ENCODE measurements at places on chromosomes 11 and 22.
A peak's percentile ranks its signal among the peaks of the same experiment; 100 is the strongest.

- H3K27me3 ChIP-seq: peaks cover 86% of the 10 kb centered on the region
- H3K27ac ChIP-seq: no peak within 1 kb of the TSS
- no peaks in the 10 kb centered on the region for H3K4me1 ChIP-seq
- peak; percentile 52 for DNase-seq
- no peak within 1 kb of the TSS for H3K4me3 ChIP-seq
Observed at GRCh38 chr22:43891360-43892182, at the start of gene PNPLA5. PNPLA5 (minus strand) TSS chr22:43892013; CDS start chr22:43891880, 133 bp downstream.

GRCh38 chr22:48729499-48730171 is 1098.0 kb downstream of the BRD1 start:
- H3K27me3 ChIP-seq: peaks cover 7% of the 10 kb centered on the region
- no peak for DNase-seq
- H3K4me3 ChIP-seq: no peak overlapping the region
- H3K36me3 ChIP-seq: peaks cover 11% of the 10 kb centered on the region

- DNase-seq: no peak
- H3K27ac ChIP-seq: no peak overlapping the region
- H3K4me1 ChIP-seq: no peaks in the 10 kb centered on the region
- no peak overlapping the region for H3K4me3 ChIP-seq
- H3K36me3 ChIP-seq: no peaks in the 10 kb centered on the region
Observed at GRCh38 chr11:4798427-4799183, 5.6 kb downstream of the OR52R1 start.

- no peak overlapping the region for H3K4me3 ChIP-seq
- DNase-seq: peak; percentile 36
- H3K36me3 ChIP-seq: no peaks in the 10 kb centered on the region
- H3K27ac ChIP-seq: no peak overlapping the region
- no peaks in the 10 kb centered on the region for H3K4me1 ChIP-seq
Observed at GRCh38 chr11:99739464-99740089, 718.8 kb downstream of the CNTN5 start.

GRCh38 chr22:25399649-25400151 is 164.8 kb upstream of the GRK3 start:
- H3K36me3 ChIP-seq: peaks cover 14% of the 10 kb centered on the region
- no peak overlapping the region for H3K4me3 ChIP-seq
- no peak for DNase-seq
- peaks cover 38% of the 10 kb centered on the region for H3K4me1 ChIP-seq
- peaks cover 10% of the 10 kb centered on the region for H3K27me3 ChIP-seq
- no peak overlapping the region for H3K27ac ChIP-seq

DNA sequence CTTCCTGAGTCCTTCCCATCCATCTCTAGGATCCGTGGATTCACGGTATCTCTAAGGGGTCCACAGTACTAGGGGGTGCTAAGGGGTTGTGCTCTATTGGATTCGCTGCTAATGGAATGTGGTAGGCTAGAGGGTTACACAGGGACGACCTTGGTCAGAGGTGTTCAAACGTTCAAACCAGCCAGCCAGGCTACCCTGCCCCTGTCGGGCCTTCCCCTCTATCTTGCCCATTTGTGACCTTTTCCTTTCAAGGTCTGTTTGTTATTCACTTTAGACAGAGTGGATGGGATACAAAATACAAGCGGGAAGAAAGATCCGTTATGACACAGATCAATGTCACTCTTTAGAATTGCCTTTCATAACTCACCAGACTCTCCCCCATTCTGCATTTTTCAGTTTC is 205.8 kb upstream of the TBCEL start:
- no peaks in the 10 kb centered on the region for H3K36me3 ChIP-seq
- DNase-seq: no peak
- H3K27ac ChIP-seq: no peak overlapping the region
- peaks cover 43% of the 10 kb centered on the region for H3K27me3 ChIP-seq
- peaks cover 41% of the 10 kb centered on the region for H3K4me1 ChIP-seq
- no peak overlapping the region for H3K4me3 ChIP-seq

DNA sequence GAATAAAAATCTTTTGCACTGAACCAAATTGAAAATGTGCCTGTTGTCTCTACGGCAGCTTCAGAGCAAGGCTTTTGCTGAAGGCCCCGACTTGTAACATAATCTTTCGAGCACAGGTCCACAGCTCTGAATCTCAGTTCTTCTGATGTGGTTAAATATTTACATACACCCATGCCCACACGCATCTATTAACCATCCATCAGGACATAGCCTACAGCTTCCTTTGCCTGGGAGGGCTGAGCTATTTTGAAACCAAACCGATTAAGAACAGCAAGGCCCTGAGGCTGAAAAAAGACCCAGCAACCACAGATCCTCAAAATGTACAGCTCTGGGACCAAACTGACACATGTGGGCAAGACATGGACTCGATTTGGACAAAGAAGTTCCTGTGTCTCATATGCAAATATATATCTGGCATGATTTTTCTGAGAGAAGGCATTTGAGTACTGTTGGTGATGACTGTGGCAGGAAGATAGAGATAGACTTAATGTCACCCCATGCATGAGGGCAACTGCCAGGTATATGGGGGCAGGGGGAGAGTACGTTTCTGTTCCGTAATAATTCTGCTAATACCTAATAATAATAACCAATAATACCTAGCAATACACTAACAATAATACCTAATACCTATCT is 322.7 kb upstream of the PLET1 start:
- H3K36me3 ChIP-seq: no peaks in the 10 kb centered on the region
- H3K27ac ChIP-seq: no peak overlapping the region
- no peak for DNase-seq
- H3K27me3 ChIP-seq: peaks cover 9% of the 10 kb centered on the region
- H3K4me1 ChIP-seq: peaks cover 55% of the 10 kb centered on the region

DNA sequence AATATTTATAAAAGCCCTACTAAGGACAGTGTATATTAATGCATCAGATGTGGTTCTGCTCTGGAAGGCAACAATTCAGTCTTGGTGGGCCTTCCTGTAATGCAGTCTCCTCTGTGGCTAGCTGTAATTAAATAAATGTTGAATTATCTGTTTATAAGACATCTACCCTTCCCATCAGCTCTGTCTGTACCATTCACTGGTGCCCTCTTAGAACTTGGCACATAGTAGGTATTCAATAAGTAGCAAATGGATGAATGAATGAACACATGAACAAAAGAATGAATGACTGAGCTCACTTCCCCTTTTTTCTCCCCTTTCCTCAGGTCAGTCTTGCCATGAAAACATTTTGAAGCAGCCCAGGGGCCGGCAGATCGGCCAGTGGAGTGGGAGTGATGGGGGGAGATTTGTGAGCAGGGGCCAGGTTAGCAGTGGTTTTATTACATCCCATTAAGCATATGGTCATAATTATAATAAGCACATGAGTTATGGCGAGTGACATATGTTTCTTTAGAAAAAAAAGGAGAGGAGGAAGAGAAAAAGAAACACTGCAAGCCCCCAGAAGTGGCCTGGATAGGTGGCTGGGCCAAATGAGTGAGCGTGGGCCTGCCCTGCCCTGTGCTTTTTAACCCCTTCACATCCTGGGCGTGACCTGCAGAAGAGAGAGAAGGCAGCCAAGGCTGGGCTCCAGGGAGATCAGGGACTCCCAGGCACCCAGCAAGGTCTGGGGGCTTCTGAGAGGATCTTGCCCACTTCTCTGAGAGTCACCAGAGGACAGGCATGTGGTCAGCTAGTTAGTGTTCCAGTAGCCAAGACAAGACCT is 48.6 kb upstream of the CD82 start:
- no peaks in the 10 kb centered on the region for H3K36me3 ChIP-seq
- H3K27ac ChIP-seq: no peak overlapping the region
- H3K27me3 ChIP-seq: peaks cover 34% of the 10 kb centered on the region

GRCh38 chr11:69242266-69242920 is 51.6 kb upstream of the MYEOV start:
- H3K27ac ChIP-seq: no peak overlapping the region
- DNase-seq: no peak

- no peaks in the 10 kb centered on the region for H3K36me3 ChIP-seq
- no peaks in the 10 kb centered on the region for H3K4me1 ChIP-seq
- no peak for DNase-seq
- H3K4me3 ChIP-seq: no peak overlapping the region
- no peak overlapping the region for H3K27ac ChIP-seq
- H3K27me3 ChIP-seq: no peaks in the 10 kb centered on the region
Observed at GRCh38 chr11:23856654-23857053, 640.2 kb upstream of the LUZP2 start.

DNA sequence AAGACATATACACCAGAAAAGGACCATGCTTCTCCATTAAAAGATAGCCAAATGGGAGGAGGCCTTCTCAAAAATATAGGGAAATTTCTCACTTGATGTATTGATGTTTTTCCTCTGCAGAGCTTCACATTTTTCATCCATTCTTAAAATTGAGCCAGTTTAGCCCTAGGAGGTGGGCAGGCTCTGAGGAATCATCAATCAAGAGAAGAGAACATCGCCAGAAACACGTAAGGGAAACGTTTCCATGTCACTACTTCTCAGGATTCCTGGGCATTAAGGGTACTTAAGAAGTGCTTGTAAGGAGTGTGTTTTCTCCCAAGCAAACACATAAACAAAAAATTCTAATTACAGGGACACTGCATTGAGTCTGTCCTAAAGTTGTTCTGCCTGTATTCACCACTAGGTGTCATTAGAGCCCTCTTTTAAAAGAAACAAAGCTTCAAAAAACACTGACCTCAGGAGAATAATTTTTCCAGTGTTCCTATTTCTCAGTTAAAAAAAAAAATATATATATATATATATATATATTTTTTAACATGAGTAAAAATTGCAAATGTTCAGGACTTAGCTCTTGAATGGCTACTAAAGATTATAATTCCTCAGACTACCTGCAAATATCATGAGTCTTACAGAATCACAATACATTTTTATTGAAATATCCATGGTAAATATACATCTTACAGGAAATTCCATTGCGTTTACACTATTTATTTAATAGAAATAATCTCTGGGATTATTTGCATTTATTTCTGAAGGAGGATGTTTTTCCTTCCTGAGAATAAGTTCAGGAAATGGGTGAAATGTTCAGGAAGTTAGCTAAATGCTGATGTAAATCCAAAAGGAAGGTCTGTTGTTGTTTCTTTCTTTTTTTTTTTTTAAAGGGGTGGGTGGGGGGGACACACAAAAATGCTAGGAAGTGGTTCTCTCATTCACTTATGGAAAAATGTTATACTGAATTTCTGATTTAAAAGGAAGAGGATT is 16.0 kb downstream of the FZD4 start:
- H3K27ac ChIP-seq: peak overlapping the region; percentile 99
- no peak for DNase-seq
- peaks cover 82% of the 10 kb centered on the region for H3K4me1 ChIP-seq
- H3K4me3 ChIP-seq: peak overlapping the region; percentile 71
- peaks cover 3% of the 10 kb centered on the region for H3K27me3 ChIP-seq

- H3K27ac ChIP-seq: peak overlapping the region; percentile 98
- no peak for DNase-seq
- H3K4me3 ChIP-seq: no peak overlapping the region
- peaks cover 10% of the 10 kb centered on the region for H3K36me3 ChIP-seq
Observed at GRCh38 chr22:31637447-31637890, 24.5 kb downstream of the PISD start.
